ENCODE measurements at places on chromosomes 6 and 20.

DNA sequence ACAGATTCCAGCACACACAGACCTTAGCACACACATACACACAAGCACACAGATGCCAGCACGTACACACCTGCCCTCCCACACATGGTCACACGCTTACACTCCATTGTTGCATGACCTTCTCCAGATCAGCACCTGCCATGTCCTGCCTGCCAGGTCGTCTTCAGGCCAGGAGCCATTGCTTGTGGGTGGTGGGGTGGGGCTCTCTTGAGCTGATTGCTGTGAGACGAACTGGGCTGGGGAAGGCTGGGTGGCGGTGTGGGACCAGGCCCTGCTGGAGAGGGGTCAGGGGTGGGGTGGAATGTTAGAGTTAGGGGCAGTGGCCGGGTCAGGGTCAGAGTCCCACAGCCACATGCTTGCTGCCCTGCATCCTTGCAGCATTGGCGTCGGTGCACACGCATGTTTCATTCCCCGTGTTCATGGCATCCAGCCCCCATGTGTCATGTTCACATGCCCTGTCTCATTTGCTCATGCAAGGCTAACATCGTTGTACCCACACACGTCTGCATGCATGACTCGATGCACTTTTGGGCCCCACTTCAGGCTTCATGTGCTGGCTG, 6.5 kb upstream of the NPBWR2 start:
- no peak for DNase-seq

GRCh38 chr6:112620812-112621569, 273.9 kb downstream of the RFPL4B start:
- no peak for DNase-seq

- DNase-seq: no peak
Measured at GRCh38 chr6:1103945-1104623, 207.8 kb upstream of the FOXQ1 start.

DNA sequence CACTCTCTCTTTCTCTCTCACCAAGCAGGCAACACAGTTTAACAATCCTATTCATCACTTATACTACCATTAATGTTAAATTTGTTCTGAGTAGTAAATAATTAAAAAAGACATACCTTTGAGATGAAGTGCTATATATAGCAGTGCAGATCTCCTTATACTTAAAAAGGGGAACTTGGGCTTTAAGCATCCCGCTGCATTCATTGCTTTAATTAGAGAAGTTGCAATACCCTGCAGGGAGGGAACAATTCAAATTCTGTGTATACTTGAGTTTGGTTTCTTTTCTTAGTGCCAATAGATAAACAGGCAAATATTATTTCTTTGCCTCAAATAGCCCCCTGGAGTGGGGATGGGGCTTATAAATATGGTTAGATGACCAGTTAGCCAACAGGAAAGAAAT, 10.8 kb upstream of the ZBTB24 start:
- DNase-seq: no peak

GRCh38 chr20:63585616-63586565, 11.9 kb upstream of the HELZ2 start:
- DNase-seq: no peak

GRCh38 chr20:7248281-7249201, 481.1 kb downstream of the BMP2 start:
- DNase-seq: no peak

GRCh38 chr6:161355696-161356095, 81.8 kb upstream of the AGPAT4 start:
- no peak for DNase-seq

GRCh38 chr20:63565021-63565698, 8.9 kb downstream of the HELZ2 start:
- DNase-seq: no peak

DNA sequence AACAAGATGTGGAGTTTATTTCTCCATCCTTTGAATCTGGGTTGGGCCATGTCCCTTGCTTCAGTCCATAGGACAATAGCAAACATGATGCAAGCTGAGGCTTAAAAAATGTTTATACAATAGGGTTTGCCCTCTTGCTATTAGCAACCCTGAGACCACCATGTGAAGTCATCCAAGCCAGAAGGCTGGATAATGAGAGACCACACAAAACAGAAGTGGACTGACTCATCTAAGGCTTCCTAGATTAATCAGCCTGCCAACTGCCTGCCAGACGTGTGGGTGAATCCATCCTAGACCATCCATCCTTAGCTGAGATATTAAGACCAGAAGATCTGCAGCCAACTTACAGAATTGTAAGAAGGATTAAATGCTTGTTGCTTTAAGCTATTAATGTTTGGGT, 38.1 kb upstream of the ISM1 start:
- no peak for DNase-seq

DNA sequence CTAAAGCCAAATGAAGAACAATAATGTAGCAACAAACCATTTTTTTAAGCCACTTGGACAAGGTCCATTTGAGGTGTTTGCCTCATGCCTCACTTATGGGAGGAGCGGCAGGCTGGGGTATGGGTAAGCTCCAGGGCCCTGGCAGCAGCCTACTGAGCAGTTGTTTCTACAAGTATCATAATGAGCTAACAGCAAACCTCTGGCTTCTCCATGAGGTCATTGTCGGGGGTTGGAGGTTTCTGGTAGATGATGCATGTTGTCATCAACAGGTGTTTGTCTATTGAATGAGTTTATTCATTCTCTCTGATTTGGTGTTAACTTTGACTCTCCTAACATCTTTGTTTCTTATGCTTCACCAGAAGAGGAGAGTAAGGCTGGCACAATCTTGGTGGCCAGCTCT, 150.7 kb downstream of the TBC1D7 start:
- DNase-seq: no peak

DNA sequence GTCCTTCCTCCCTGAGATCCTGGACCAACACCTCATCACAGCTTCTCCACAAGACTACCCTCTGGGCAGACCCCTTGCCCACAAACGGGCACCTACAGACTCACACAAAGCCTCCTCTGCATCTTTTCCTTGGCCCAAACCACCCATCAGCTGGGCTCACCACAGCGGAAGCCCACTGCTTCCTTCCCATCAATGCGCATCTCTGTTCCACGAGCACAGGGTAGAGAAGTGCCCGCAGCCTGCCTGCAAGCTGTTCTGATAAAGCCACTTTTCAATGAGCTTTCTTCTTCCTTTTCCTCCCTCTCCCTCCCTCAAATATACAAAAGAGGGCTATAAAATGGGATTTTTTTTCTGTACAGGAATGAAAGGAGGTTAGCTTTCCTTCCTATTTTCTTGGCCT, 111.2 kb downstream of the NFATC2 start:
- no peak for DNase-seq

GRCh38 chr20:18973529-18974173, 160.1 kb downstream of the SCP2D1 start:
- no peak for DNase-seq

DNA sequence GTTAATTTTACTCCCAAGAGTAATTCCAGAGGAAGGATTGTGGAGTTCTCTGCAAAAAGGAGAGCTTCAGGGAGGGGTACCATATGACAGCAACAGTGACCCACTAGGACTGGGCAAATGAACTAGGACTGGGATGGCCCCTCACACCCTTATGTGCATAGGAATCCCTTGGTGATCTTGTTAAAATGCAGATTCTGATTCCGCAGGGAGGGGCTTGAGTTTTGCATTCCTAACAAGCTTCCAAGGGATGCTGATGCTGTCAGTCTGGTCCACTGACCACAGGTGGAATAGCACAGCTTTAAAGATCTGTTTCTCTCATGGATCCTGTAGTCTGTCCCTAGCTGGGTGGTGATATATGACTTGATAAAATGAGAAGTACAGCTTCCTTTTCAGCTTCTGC, 6.3 kb upstream of the FOXA2 start:
- DNase-seq: no peak

DNA sequence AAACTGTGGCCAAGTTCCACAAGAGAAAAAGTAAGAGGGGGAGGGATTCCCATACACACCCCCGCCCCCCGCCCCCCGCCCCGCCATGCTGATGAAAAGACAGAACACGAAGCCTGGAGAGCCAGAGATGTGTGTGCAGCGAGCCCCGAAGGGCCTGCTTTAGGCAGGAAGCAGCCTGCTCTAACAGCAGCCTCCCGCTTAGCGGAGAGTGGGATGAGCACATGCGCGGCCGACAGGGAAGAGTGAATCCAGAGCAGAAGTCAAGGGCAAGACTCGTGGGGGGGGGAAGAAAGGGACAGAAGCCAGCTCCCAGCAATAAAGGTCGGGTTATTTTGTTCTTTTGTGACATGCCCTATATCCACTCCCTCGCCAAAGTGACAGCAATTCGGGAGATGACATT, 67.2 kb upstream of the PTGIS start:
- DNase-seq: no peak

DNA sequence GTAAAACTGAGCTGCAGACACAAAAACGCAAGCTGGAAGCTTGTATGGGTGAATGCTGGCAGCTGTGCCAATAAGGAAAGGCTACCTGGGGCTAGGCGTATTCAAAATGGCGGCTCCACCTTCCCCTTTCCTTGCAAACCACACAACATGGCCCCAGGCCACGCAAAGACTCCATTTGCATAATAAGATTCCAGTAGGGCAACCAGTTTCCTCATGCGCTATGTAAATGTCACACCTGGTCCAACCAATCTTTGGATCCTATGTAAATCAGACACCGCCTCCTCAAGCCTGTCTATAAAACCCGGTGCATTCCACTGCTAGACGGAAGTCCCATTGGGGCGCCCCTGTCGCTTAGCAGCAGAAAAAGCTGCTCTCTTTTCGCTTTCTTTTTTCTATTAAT, 505.9 kb upstream of the BTBD3 start:
- no peak for DNase-seq

DNA sequence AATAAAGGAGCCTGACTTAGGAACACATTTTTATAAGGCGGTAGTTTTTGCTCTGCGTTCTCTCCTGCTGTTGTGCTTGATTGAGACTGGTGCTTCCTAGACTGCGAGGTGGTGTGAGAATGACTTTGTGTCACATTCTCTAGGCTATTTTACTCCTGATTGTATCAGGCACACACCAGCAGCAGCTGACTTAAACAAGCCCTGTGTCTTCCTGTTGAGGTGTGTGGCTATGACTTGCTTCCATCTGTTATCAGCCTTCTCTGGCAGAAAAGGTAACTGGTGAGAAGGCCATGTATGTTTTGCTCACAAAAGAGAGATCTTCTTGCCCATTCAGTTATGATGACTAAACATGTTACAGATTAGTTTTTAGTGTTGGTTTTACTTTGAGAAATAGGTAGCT, 43.4 kb downstream of the CLVS2 start:
- DNase-seq: no peak

GRCh38 chr6:165925474-165926156, 242.0 kb downstream of the TBXT start:
- no peak for DNase-seq

- DNase-seq: no peak
Measured at GRCh38 chr6:28597217-28597835, 71.6 kb downstream of the GPX5 start.

- no peak for DNase-seq
Measured at GRCh38 chr6:21965016-21965415, 331.8 kb downstream of the PRL start.

GRCh38 chr6:35181933-35182612, 31.7 kb upstream of the SCUBE3 start:
- no peak for DNase-seq

GRCh38 chr6:52020945-52021570, 66.4 kb downstream of the PKHD1 start:
- DNase-seq: no peak

DNA sequence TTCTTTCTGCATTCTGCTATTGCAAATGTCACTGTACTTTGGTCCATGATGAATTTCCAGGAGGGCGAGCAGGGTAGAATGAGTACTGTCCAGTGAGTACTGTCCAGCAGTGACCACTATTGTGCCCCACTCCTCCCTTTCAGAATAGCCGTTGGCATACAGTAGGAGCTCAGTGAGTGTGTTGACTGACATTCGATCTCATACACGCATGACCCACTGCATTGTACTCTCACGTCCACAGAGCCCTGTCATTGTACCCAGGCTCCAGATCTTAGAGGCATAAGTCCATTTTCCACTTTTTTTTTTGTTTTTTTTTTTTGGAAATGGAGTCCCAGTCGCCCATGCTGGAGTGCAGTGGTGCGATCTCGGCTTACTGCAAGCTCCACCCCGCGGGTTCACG, 8.2 kb downstream of the DYNLRB1 start:
- no peak for DNase-seq

DNA sequence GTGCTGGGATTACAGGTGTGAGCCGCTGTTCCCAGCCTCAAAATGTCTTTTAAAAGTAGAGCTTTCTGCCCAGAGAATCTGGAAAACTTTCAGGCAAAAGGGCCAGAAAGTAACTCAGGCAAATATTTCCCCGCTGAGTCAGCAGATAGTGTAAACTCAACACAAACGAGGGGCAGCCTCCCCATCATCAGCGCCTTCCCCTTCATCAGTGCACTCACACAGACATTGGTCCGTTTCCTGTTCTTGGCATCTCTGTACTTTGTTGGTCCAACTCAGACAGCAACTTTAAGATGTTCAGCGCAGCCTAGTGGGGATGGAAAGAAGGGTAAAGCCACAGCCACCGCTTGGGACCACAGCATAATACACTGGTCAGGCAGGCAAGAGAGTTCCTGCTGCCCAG, 69.5 kb downstream of the CSE1L start:
- no peak for DNase-seq

DNA sequence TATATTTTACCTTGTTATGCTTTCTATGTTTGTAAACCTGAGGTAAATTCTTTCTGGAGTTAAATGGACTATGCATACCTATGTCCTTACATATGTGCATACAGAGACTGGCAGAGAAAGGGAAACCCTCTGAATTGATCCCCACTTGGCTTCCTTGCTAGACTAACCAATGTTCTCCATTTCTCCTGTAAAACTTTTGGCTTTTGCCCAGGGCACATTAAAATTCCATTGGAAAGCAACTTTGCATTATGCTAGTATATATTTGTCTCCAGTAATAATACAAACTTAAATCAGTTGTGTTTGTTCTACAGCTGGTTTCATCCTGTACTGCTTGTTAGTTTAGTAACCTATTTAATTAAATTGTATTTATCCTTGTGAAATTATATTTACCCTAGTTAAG, 646.0 kb upstream of the MARCKS start:
- no peak for DNase-seq

- no peak for DNase-seq
Measured at GRCh38 chr20:50838322-50838625, 43.4 kb downstream of the BCAS4 start.

- DNase-seq: no peak
Measured at GRCh38 chr6:157879034-157879872, 56.2 kb downstream of the SNX9 start.

GRCh38 chr20:5400164-5400762, 83.5 kb upstream of the PROKR2 start:
- DNase-seq: no peak

DNA sequence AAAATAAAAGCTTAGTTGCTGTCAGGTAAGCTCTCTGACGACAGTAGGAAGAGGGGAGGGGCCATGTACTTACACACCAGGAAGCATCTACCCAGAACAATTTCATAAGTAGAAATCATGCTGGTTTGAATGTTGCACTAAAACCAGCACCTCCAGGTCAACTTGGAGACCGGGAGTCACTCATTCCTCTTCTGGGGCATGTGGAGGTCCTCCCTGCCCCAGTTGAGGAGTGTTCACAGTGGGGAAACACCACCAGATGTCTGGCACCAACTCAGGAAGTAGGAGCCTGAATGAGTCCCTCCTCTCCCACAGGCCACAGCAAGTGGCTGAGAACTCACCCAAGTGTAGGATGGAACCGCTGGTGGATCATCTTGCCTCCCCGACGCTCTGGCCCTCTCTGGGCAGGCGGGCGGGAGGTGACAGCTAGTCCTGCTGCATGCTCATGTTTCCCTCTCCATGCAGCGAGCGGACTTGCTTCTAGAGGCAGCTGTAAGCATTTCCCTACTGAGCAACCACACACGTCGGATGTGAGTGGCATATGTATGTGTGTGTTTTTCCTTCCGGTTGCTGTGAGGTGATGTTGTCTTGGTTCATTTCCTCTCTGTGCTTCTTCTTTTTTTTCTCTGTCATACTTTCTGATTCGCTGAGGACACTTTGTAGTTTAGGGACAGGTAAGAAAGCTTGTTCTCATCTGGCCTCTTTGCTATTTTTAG, 149.5 kb upstream of the NEDD9 start:
- DNase-seq: peak; percentile 46
